ENCODE measurements at places on chromosomes 4 and X.

GRCh38 chrX:19097553-19098283 is 24.6 kb downstream of the ADGRG2 start:
- no peak for DNase-seq

- DNase-seq: no peak
Measured at GRCh38 chrX:46561824-46562657, 11.5 kb upstream of the CHST7 start.

DNA sequence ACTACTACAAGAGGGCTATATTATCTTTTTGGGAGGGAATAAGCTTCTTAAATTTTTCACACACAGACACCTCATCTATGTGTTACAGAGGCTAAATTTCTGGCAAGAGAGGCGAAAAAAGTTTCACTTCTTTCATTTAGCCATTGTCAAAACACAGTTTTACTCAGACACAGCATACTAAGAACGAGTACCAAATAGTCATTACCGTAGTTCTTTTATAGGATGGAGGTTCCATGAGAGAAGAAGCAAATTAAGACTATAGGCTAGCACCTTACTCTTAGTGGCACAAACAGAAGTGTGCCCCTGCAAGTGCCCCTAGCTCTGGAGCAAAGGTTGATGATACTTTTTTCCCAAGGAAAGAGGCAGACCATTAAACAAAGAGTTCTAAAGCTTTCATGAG is 26.2 kb downstream of the UGT2B7 start:
- no peak for DNase-seq

GRCh38 chr4:112731715-112732114 is 94.8 kb downstream of the LARP7 start:
- DNase-seq: no peak

- DNase-seq: no peak
Measured at GRCh38 chr4:1663549-1663948, 20.6 kb downstream of the FAM53A start.

- DNase-seq: no peak
Measured at GRCh38 chrX:96379951-96380350, 304.7 kb upstream of the DIAPH2 start.

DNA sequence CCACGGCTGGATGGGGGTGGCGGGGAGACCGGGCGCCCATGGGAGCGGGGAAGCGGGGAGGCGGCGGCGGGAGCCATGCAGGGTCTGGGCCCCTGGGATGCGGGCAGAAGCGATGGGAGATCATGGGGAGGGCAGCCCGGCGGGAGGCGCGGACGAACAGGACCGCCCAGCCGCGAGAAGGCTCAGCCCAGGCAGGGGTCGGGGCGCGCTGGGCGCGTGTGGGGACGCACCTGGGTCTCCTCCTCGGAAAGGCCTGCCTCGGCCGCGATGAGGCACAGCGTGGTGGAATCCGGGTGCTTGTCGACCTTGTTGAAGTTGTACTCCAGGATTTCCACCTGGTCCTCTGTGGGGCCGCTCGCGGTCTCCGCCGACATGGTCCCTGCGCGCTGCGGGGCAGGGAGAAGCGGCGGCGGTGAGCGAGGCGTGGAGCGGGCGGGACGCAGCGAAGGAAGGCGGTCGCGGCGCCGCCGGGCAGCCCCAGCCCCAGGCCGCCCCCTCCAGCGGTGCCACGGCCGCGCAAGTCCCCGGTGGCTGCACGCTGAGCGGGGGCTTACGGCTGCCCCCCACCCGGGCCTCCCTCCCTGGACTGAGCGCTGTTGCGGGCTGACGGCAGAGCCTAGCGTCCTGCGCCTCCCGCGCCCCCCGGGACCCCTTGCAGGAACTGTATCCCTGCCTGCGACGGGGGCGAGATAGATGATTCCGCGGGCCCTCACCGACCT is 25.3 kb downstream of the HOPX start:
- no peak for DNase-seq

DNA sequence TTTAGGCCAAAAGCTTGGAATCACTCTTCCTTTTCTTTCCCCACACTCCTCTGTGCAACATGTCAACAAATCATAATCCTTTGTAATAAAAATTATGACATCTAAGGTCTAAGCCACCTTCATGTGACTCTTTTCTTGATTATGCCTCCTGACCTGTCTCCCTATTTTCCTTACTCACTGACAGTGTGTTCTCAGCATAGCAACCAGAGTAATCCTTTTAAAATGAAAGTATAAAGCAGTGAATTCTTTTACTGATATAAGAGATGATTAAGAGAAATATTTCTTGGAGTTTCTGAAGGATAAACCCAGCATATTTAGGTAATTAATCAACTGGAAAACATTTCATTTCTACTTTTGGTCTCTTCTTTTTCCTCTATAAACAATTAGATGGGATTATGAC is 44.7 kb downstream of the USO1 start:
- no peak for DNase-seq

- peak; percentile 33 for DNase-seq
Measured at GRCh38 chrX:40244980-40245379, 147.2 kb upstream of the BCOR start.

DNA sequence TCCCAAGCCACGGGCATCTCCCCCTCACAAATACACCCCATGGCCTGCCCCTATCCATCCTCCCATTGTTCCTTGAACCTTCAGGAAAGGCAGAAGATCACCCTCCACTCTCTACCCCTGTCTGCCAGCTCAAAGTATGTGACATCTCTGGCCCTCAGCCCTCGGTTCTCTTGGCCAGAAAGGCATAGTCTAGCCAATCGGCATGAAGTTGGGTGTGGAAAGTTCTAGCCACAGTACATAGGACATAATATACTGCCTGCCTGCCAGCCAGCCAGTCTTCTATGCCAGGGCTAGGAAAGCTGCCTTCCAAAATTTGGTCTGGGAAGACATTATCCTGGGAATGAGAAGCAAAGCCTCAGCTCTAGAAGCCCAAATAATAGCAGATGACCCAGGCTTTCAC is 3.2 kb upstream of the PLP1 start:
- no peak for DNase-seq

GRCh38 chrX:17824980-17825379 is 36.1 kb downstream of the RAI2 start:
- no peak for DNase-seq

- peak; percentile 59 for DNase-seq
Measured at GRCh38 chr4:149136951-149137620, 678.6 kb downstream of the IQCM start.

GRCh38 chrX:46408553-46409407 is 136.4 kb downstream of the ZNF674 start:
- peak; percentile 23 for DNase-seq

DNA sequence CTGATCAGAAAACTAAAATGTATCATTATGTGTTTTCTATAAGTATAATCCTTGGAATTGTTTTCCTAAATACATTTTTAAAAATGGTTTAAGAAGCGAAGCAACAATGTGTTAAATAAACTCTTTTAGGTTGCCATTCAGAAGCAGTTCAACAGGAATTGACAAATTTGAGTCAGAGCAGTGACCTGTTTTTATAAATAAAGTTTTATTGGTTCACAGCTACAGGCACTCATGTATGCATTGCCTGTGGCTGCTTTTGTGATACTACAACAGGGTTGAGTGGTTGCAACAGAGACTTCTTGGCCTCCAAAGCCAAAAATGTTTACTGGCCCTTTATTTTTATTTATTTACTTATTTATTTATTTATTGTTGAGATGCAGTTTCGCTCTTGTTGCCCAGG is 99.5 kb downstream of the FRMPD4 start:
- DNase-seq: no peak

DNA sequence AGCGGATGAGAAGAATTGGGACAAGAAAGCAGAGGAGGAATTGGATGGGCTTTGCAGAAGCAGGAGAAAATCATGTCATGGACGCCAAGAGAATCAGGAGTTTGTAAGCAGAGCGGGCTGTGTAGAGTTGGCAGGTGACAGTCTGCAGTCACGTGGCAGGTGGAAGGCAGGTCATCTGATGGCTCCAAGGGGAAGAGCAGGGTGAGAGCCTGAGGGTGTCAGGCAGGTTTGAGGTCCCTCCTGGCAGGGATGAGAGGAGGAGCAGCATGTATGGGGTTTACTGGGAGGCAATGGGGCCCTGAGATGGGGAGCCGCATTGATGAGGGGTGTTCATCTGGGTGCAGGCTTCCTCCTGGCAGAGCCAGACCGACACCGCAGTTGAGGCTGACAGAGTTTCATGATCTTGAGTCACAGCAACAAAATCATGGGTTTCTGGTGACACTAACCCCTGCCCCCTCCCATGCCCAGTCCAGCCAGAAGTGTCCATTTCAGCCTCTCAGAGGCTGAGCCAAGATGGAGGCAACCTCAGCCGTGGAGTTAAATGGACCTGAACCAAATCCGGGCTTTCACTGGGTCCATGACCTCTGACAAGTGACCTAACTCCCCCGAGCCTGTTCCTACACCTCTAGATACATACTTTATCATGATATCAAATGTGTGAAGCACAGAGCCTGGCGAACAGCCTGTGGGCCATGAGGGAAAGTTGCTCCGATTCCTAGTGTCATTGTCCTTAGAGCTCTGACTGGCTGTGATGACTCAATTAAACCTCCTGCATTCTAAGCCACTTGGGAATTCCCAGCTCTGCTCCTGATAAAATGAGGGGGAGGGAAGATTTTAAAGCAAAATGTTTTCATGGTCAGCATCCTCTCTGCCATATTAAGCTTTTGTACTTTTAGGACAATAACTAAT is 36.1 kb downstream of the EVC start:
- DNase-seq: no peak

DNA sequence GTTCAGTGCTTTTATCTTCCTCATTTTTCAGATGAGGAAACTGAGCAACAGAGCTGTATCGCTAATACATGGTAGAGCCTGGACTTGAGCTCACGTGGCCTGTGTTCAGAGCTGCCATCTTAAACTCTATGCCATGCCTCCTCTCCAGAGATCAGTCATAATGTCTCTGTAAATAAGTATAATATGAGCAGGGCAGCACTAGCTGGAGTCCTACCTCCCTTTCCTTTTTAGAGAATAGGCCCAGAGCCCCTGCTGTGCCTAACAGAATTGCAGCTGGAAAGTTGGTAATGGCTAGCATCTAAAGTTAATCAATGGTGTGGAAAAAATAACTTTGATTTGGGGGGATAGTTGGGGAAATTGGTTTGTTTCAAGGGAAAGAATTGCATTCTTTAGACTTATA is 20.4 kb downstream of the CASP6 start:
- DNase-seq: no peak

GRCh38 chr4:6497796-6498195 is 25.4 kb upstream of the PPP2R2C start:
- DNase-seq: no peak

DNA sequence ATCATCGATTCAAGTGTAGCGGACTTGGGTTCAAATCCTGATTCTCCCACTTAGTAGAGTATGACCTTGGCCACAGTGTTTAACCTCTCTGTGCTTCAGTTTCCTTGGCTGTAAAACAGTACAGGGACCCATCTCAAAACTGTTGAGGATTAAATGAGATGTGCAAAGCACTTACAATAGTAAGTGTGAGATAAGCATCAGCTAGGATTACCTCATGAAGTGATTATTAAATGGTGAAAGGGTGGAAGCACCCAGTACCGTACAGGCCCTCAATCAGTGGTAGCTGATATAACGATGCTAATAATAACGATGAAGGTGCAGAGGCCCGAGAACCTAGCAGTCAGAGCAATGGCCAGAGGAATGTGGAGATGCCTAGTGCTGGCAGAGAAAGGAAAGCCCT is 45.1 kb downstream of the PRPS1 start:
- no peak for DNase-seq

DNA sequence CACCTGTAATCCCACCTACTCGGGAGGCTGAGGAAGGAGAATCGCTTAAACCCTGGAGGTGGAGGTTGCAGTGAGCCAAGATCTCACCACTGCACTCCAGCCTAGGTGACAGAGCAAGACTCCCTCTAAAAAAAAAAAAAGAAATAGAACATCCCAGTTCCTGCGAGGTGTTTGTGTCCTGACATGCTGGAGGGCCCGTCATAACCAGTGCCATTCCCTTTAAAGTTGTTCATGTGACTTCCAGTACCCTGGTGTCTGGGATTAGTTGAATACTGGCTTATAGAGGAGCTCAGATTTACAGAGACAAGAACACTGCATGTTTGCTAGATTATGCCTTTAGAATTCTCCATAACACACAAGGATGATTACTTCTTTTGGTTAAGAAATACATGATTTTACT is 37.6 kb upstream of the TADA2B start:
- DNase-seq: no peak

GRCh38 chrX:126063984-126064383 is 102.1 kb downstream of the DCAF12L2 start:
- no peak for DNase-seq

GRCh38 chr4:179595671-179596410 is 2153.6 kb upstream of the AGA start:
- DNase-seq: no peak

DNA sequence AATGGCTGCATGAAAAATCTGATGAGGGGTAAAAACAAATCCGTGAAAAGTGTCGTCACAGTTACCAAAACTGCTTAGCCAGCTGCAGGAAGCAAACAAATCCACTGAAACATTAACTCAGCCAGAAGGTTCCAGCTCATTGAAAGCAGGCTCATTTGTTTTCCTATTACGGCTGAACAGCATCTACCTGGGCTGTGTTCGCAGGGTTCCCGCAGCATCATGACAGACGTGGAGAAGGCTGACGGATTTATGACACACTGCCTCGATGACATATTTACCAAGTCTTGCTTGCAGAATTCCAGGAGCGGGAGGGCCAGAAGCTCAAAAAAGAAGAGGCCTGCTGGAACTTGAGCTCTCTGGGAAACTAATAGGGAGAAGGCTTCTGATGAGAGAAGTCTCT is 781.1 kb downstream of the RAB28 start:
- no peak for DNase-seq

DNA sequence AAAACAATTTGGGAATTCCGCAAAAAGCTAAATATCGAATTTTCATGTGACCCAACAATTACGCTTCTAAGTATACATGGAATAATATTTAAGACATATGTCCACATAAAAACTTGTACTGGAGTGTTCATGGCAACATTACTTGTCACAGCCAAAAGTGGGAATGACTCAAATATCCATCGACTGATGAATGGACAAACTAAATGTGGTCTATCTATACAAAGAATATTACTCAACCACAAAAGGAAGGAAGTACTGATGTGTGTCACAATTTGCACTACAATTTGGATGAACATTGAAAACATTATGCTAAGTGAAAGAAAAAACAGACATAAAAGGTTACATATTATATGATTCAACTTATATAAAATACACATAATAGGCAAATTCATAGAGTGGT is 71.9 kb downstream of the AFF2 start:
- DNase-seq: no peak

DNA sequence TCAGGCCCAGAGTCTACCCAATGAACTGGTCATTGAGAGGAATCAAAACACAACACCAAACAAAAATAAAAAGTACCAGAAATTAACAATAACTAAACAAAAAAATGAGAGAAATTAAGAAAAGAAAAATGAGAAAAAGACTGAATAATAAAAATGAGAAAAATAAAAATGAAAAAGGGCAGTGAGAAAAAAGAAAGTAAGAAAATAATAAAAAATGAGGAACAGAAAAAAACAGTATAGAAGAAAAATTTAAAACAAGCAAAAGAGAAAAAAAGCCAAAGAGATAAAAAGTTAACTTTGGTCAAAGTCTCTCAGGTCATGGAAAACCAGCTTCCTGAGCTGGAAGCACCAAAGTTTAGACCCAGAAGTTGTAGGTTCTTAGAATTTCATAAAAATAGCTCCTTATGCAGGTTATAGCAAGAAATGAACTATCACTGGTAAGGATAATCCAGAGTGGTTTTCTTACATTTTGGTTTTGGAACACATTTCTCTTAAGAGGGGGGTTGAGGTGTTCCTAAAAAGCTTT is 51.0 kb upstream of the WDR17 start:
- no peak for DNase-seq

- DNase-seq: peak; percentile 49
Measured at GRCh38 chr4:113278324-113278934, 229.0 kb downstream of the ANK2 start.

Measured in fibroblast of skin of left biceps (primary cell).